Activated T-cell treated with anti-CD3 and anti-CD28 coated beads, Interleukin-2, amount 50 U/mL, for 24 hours (primary cell): ENCODE measurements at places on chromosomes 1 and 21.

GRCh38 chr1:244064621-244065020 is 13.5 kb downstream of the ZBTB18 start:
- no peak for DNase-seq

DNA sequence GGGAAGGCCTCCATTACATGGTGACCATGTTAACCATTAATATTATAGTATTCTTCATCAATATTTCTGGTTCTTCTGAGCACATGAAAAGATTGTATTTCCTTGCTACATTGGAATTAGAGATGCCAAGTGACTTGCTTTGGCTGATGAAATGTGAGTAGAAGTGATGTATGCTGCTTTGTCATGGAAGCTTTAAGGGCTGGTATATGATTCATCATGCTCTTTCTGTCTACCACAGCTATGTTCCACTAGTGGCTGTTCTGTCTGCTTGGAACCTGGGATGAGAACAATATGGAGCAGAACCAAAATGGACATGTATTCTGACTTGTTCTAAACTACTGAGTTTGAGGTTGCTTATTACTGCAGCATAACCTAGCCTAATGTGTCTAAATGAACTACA is 163.3 kb downstream of the TM2D1 start:
- no peak for DNase-seq

DNA sequence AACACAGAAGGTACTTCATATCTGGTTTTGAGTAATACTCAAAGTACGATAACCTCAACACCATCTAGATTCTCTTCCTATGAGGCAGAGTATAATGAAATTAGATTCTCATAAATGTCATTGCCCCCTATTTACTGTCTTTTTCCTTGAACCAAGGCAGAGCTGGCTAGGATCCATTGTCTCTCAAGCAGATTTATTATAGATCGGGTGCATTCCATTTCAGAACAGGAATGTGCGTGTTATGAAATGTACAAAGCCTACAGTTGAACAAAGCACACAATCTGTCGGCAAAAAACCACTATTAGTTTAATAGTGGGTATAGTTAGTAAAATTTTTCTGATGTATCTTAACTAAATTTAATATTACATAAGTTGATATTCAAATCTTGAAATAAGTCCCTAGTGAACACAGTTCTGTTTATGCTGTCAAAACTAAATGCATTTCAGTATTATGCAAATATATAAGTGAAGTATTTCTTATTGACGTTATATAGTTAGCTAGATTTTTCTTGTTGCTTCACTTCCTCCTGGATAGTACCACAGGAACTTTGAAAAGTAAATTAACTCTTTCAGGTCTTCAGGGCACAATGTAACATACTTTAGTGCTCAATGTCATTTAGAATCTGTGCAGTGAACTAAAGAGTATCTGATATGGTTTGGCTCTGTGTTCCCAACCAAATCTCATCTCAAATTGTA is 92.1 kb downstream of the DDAH1 start:
- no peak for DNase-seq

DNA sequence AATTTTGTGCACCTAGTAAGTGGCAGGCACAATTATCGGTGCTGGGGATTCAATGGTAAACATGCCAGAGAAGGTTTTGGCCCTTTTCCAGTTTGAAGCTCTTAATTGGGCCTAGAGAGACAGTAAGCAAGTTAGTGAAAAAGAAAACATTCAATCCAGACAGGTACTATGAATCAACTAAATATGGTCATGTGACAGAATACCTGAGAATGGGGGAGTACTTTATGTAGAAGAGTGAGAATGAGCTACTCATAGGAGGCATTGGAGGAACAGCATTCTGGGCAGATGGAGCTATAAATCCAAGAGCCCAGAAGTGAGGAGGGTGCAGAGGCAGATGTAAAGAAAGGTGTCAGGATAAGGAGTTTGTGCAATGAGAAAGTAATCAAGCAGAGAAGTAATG is 1017.9 kb downstream of the ADGRL2 start:
- DNase-seq = no peak

GRCh38 chr1:1899266-1899966 is 8.5 kb upstream of the GNB1 start:
- no peak for DNase-seq

GRCh38 chr1:20119347-20119746 is at the start of gene PLA2G2D:
PLA2G2D (minus strand) TSS chr1:20119536; CDS start chr1:20119498, 38 bp downstream.
- no peak for DNase-seq

DNA sequence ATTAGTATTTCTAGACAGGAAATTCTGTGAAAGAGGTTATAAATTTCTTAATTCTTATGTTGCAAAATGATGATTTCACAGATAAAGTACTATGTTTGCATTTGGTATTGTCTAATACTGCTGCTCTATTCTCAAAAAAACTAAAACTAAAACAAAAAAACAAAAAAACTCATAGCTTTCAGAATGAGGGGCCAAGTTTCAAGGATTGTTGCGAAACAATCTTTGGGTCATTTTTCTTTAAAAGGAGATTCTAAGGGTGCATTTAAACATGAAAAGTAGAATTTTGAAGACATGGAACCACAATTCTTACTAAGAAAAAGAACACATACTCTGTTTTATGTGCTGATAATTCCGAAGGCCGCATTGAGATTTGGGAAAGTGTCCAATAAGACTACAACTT is 645.1 kb downstream of the ADGRL2 start:
- no peak for DNase-seq

GRCh38 chr1:3365523-3366125 is 88.8 kb upstream of the ARHGEF16 start:
- no peak for DNase-seq

- no peak for DNase-seq
Measured at GRCh38 chr1:182602935-182603645, 1.1 kb downstream of the RGS16 start.

DNA sequence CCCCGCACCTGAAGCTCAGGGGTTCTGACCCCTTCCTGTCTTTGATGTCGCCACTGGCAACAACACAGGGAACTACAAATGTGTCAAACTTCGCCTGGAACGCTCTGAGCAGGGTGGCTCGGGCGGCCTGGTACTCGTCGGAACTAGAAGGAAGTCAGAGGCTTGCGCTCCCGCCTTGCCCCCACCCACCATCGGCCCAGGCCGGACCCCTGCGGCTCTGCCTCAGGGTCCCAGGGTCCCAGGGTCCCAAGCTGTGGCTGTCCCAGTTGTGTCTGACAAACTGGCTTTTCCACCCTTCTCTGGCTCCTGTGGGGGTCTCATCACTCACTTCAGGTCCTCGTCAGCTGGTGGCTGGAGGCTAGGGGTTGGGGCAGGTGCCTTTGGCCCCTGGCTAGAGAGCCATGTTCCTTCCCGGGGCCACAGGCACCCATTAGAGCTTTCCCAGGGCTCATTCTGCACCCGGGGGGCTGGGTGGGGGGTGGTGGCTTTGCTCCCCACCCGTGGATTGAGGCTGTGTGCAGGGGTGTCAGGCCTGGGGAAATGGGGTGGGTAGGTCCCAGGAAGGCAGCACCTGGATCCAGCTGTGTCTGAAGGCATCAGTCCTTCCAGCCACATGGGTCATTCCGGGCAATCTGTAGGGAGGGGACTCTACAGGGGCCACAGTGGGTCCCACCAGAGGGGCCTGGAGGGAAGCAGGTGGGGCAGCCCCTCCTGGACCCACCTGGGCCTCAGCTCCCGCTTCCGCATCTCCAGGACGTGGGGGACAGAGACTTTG is 8.0 kb upstream of the TMEM52 start:
- no peak for DNase-seq
